ENCODE measurements at places on chromosomes 3 and 15.
A peak's percentile ranks its signal among the peaks of the same experiment; 100 is the strongest.

DNA sequence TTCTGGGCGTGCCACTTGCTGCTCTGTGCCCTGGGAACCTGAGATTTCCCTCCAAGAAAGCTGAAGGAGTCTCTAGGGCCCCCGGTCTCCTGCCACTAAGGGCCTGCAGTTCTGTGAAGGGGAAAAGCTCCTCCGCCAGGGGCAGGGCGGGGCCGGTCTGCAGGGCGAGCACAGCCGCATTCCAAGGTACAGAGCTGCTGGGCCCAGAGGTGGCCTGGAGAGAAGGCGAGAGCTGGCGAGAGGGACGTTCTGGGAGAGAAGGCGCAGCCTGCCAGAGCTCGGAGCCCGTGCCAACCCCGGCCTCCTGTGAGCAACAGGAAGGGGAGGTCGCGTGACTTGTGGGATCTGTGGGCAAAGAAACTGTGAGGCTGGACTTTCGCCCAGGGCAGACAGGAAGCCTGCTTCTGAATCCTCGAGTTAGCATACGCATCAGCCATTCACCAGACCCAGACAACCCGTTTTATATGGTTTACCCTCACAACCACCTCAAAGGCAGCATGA, 500.4 kb downstream of the SHQ1 start:
- peak; percentile 19 for DNase-seq

DNA sequence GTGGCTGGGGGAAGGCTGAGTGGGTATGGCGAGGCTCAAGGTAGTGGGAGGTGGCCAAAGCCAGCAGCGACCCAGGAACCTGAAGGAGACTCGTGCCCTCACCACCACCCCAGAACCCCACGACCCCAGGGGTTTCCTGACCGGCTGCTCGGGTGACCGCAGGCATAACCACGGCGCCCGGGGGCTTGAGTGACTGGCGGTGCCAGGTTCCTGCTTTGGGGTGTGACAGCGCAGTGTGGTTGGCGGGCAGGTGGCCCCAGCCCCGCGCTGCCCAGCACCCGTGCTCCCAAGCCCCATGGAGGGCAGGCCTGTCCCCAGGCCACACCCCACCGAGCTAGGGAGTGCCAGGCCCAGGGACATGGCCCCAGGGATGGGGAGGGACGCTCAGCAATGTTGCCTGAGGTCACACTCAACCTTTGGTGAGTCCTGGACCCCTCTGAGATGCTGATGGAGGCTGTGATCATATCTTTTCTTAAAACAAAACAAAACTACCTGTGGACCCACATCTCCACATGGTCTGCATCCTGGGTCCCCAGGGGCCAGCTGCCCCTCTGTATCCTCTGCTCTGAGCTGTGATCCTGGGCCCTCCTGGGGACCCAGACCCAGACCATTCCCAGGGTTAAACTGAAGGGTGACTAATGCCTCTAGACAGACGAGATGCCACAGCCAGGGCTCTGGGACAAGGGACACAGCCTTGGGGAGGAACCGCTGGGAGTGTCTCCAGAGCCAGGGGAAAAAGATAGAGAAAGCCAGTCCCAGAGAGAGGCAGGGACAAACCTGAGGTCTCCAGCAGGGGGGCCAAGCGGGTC, 13.0 kb downstream of the DNAJB8 start:
- no peak for DNase-seq

GRCh38 chr3:13191016-13191415, 117.8 kb upstream of the IQSEC1 start:
- DNase-seq = no peak

- no peak for DNase-seq
Measured at GRCh38 chr3:142976621-142977398, 13.3 kb upstream of the PAQR9 start.

Measured in activated gamma-delta T cell treated with anti-CD3 and anti-CD28 coated beads, Interleukin-2, amount 50 U/mL, for 16 hours (primary cell).